ENCODE measurements at places on chromosomes 5 and 9.
A peak's percentile ranks its signal among the peaks of the same experiment; 100 is the strongest.

- DNase-seq: no peak
Observed at GRCh38 chr5:119402081-119402480, 46.3 kb downstream of the TNFAIP8 start.

DNA sequence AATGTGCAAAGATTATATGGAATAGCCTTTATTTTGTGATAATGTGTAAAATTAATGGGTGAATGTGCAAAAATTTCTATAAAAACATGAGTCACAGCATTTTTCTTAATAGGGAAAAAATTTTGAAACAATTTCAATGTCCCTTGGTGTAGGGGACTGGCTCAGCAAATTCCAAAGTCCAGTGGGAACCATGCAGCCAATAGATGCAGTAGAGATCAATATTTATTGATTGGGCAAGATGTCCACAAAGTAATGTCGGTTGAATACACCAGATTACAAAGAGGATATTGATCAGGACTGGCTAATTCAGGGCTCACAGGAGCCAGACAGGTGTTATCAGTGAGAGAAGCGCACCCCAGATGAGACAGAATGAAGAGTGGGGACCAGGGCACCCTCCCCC is 62.5 kb downstream of the AMBP start:
- DNase-seq: no peak

DNA sequence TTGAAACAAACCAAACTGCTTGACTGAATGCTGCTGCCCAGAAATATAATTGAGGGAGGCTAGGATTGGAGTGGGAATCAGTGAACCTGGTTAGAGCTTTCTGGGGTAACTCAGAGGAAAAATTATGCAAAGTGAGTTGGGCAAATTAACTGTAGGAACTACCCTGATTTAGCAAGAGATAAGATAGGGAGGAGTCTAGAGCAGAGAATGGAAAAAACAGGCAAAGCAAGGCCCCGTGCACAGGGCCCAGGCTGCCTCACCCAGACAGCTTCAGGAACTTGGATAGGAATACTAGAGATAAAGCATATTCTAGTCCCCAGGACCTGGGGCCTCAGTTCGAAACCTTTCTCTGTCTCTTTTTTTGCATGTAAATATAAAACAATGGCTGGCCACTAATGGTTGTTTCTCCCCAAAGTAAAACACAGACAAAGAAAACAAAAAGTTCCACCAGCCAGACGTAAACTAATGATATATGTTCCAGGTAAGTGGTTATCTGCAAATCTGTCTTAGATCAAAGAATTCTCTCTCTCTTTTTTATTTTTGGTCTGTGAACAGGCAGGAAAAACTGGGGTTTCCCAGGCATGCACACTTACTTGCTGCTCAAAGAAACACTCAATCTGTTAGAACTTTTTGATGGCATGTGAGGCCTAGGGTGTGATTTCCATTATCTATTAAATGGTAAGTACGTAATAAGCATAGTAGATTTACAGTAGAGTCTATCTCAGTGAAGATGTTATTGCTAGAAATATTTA is 168.1 kb upstream of the MAP3K1 start:
- DNase-seq: no peak

- no peak for DNase-seq
Observed at GRCh38 chr5:78907255-78907891, 77.7 kb downstream of the ARSB start.

- DNase-seq: no peak
Observed at GRCh38 chr5:168106008-168106761, 185.3 kb upstream of the WWC1 start.

DNA sequence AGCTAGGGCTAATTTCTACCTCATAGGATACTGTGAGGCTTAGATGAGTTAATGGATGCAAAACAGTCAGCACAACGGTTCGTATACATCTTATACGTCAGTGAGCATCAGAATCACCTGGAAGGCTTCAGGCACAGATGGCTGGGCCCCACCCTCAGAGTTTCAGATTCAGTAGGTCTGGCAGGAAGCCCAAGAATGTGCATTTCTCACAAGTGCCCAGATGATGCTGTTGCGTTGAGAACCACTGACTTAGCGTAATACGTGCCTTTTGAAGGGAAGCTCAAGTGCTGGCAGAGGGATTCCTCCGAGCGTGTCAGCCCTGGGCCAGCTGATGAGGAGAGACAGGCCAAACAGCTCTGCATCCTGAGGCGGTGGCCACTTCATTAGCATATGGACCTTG is 117.1 kb upstream of the WWC1 start:
- DNase-seq: no peak

DNA sequence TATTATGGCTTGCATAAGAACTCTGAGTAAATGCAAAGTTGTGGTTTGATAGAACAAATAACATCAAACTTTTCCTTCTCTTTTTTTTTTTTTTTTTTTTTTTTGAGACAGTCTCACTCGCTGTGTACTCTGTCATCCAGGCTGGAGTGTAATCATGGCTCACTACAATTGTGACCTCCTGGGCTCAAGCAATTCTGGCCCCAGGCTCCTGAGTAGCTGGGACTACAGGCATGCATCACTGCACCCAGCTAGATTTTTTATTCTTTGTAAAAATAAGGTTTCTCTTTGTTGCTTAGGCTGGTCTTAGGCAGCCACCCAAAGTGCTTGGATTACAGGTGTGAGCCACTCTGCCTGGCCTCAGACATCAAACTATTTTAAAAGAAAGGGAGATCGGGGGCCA is 19.0 kb upstream of the PTGER4 start:
- DNase-seq: no peak

DNA sequence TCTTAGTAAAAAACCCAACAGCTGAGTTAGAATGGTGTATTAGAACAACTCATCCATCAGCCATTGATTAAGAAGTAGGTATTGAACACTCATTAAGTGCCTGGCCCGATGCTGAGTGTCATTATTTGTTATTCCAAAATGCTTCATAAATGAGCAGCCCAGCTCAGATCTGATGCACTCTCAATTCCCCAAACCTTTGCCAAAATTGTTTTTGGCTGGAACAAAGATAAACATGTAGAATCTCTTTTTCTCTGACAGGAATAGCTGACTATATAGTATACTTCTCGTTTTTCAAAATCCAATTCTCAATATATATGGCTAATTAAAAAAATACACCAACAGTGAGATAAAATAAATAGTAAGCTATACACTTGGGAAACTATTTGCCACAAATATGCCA is 20.0 kb upstream of the ANKRD55 start:
- DNase-seq: no peak

DNA sequence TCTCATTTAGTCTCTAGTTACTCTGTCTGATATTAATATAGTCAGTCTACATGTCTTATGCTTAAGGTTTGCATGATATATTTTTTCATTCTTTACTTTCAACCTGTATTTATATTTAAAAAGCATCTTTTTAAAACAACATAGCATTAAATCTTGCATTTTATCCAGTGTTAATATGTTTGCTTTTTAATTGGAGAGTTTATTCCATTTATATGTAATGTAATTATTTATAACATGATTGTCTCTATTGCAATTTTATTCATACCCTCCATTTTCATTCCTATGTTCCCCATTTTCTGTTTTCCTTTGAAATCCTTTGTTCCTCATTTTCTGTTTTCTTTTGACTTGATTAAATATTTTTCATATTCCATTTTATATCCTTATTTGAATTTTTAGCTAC is 13.3 kb downstream of the PCDHB15 start:
- DNase-seq: no peak

- no peak for DNase-seq
Observed at GRCh38 chr9:134624137-134624591, 17.4 kb upstream of the COL5A1 start.

- no peak for DNase-seq
Observed at GRCh38 chr5:159908591-159908940, 7.7 kb upstream of the ADRA1B start.

DNA sequence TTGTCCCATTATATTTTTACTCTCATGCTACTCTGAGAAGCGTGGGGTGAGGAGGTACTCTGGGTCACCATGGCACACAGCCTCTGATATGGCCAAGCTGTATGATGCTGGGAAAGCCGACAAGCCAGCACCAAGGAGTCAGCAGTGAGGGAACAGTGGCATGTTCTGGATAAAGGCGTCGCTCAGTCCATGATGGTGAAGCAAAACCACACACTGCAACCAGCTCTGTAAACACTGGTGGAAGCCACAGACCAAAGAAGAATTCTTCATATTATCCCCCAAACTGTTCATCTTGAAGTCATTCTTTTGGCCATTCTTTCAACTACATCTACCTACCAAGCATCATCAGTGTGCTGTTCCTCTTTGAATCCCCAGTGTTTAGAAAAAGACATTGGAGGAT is 264.6 kb downstream of the ARHGEF28 start:
- no peak for DNase-seq

DNA sequence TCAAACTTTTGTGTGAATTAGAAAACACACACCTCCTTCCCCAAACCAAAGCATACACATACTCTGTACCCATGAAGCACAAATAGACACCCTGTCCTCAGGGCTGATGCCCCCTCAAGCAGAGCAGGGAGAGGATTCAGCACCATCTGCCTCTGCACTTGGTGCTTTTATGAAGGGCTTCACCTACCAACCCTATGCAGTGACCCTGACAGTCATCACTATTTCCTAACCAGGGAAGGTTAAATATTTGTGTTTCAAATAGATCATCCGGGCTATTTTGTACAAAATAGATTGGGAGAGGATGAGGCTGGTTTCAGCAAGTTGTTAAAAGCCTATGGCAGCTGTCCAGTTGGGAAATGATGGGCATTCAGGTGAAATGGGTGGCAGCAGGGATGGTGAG is 396.2 kb downstream of the ZSWIM6 start:
- no peak for DNase-seq

GRCh38 chr5:75320371-75320770 is 16.6 kb upstream of the HMGCR start:
- no peak for DNase-seq

GRCh38 chr9:72898784-72899733 is 53.8 kb downstream of the ALDH1A1 start:
- no peak for DNase-seq

DNA sequence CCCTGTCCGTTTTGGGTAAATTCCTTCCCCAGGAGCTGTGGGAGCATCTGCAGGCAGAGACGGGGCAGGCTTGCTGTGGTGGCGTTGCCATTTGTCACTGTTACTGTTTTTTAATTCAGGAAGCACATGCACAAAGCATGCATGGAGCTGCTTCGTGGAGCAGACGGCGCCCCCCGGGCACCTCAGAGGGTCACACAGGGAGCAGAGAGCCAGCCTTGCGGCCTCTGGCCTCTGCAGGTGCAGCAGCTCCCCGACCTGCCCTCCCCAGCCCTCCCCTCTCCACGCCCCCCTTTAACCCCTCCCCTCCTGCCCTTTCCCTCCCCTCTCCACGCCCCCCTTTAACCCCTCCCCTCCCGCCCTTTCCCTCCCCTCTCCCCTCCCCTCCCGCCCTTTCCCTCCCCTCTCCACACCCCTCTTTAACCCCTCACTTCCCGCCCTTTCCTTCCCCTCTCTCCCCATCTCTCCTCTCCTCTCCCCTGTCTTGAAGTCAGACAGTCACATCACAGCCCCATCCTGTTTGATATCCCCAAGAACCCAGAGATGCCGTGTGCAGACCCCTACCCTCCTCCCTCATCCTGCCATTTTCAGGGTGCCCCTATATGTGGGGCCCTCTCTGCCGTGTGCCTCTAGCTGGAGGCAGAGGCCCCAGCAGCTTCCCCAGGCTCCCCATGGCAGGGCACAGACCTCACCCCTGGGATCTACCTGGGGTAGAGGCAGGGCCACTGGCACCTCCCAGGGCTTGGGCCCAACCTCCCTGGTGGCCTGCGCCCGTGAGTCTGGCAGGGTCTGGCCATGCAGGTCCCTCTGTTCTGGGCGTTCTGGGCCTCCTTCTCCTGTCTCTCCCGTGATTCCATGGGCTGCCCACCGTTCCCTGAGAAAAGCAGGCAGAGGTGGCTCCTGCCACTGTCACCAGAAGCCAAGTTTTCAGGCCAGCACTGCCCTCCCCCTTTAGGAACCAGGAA is 29.6 kb upstream of the UBAC1 start:
- DNase-seq: peak; percentile 64
